ENCODE measurements at places on chromosomes 11 and 22. TPM values are rescaled to one million over a fixed set of nuclear protein-coding genes. Genes with fewer than 3 reads are reported as not detected.

DNA sequence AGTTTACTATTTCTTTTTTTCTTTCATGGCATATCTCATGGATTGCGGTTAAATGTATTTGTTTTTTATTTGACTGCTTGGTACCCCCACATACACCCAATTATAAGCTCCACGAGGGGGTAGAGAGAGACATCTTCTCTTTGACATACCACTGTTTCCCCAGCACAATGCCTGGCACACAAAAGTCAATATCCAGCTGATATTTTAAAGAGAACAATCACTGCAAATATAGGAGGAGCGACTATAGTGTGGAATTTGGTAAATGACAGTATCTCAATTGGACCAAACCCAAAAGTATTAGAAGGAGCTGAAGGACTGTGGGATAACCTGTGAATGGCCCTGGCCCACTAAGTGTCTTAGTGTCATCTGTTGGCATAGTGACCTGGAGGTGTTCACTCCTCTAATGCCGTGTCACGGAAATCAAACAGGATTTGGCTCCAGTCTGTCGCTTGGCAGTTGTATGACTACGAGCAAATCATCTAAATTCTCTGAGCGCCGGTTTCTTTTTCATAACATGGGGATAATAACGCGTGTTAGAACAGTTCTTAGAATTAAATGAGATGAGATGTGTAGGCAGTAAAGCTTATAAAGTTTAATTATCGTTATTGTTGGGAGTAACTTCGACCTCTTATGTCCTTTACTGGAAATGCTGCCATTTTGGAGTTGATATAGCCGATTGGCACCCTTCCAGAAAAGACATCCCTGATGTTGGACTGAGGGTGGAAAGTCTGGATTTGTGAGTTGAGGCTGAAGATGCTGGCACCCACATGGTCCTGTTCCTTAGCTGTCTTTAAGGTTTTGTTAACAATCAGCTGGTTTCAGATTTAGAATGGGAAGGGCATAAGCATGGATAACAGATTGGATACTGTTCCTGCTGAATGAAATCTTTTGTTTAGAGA lies 144.5 kb downstream of the DBX1 start:
- DNase-seq, result no peak

- DNase-seq, result no peak
These were observed 557 bp downstream of the MOV10L1 start for GRCh38 chr22:50090412-50090714.

DNA sequence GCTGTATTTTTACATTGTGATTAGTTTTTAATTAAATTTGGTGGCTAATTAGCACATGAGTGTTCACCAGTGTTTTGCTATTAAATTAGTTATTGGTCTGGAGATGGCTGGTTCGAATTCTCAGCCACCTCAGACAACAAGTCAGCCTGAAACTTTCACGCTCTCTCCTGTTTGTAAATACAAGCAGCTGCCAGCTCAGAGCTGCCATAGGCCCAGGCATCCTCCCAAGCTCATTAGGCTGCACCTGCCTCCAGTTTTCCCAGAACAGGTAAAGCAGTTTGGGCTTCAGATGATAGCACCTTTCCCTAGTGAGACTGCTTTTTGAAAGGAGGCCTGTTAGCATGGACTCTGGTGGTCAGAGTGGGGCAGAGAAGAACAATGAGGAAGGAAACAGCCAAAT lies 156.8 kb downstream of the NAV2 start:
- DNase-seq, result no peak

- no peak for DNase-seq
These were observed 1.4 kb downstream of the GNB1L start for GRCh38 chr22:19853058-19853878.

GRCh38 chr11:123797114-123797513 lies 9.0 kb downstream of the OR6M1 start:
- no peak for DNase-seq

- DNase-seq, result no peak
These were observed 3.4 kb downstream of the CDON start for GRCh38 chr11:126059238-126059781.

GRAMD1B gene
- 0.03 TPM for polyA plus RNA-seq

HPS4 gene
- polyA plus RNA-seq, result 21.5 TPM

F2 gene
- polyA plus RNA-seq, result not detected

All from keratinocyte (primary cell).